ENCODE measurements at places on chromosomes 2 and 18.

DNA sequence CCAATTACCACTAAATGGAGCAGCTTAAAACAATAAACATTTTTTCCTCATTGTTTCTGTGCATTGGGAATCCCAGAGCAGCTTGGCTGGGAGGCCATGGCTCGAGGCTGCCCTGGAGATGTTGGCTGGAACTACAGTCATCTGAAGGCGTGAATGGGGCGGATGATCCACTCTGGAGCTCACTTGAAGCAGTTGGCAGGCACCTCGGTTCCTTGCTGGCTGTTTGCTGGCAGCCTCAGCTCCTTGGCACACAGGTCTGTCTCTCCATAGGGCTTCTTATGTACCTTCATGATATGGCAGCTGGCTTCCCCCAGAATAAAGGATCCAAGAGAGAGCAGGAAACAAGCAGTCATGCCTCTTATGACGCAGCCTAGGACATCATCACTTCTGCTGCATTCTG is 227.0 kb upstream of the COPS8 start:
- DNase-seq, result no peak

GRCh38 chr2:176999301-176999700 is 213.3 kb upstream of the HNRNPA3 start:
- no peak for DNase-seq

DNA sequence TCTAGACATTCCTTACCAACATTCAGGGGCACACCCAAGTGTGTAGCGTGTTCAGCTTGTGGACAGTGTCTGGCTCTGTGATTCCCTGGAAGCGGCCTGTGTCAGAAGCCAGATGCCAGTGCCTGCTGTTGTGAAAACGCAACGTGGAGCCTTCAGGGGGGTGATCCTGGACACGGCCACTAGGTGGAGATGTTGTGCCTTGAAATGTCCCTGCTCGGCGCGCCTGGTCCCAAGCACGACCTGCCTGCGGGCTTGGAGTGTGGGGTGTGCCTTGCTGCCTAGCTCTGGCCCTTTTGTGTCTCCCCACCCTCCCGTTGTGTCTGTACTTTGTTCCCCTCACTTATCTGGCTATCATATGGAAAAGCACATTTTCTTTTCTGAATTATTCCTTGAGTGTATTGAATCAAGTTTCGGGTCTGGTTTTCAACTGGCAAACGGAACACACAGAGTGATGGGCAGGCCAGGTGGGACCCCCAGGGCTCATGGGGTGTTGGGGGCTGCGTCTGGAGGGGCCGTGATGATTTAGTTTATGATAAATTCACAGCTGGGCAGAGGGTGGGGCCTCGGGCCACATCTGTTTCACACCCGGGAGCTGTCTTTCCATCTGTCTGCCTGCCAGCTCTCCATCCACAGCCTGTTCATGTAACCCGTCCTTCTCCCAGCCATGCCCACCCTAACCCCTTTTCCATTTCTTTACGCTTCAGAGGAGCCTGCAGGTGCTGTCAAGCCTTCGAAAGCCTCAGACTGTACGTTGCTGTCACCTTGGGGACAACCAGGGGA is 95.5 kb downstream of the DYSF start:
- DNase-seq, result peak; percentile 25

GRCh38 chr2:88090446-88091283 is 23.0 kb downstream of the SMYD1 start:
- DNase-seq, result no peak

DNA sequence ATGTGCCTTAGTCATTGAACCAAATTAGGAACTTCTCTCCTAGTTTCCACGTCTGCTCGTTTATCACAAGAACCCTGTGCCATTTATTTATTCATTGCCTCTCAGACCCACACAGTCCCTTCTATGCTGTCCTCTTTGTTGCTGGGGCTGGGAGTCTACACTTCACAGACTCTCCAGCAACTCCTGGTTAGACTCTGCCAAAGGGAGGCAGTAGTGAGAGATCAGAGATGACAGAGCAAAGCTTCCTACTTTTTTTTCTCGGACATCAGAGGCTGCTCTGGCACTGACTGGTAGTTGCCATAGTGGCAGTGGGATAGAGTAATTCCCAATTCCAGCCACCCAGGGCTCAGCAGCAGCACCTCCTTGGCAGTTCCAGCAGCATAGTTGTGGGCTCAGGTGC is 277.5 kb downstream of the BCL11A start:
- no peak for DNase-seq

GRCh38 chr2:231425811-231426703 is 30.5 kb downstream of the B3GNT7 start:
- DNase-seq, result no peak

DNA sequence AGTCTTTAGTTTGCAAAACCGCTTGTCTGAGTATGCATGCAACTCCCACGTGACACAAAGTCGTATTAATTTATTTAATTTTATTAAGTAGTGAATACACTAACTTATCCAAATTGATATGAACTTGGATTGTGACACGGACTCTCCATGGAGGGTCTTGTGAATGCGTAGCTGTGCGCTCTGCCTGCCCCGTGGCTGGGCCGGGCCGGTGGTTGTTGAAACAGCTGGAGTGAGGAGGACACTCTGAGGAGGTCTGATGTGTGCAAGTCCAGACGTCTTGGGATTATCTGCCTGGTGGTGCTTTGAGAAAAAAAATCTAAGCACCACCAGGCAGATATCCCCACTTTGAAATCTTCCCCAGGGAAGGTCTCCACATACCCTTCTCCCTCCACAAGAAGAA is 41.0 kb upstream of the RBM44 start:
- DNase-seq, result no peak
